ENCODE measurements at places on chromosomes 1 and 21. TPM values are rescaled to one million over a fixed set of nuclear protein-coding genes. Genes with fewer than 3 reads are reported as not detected.

LDLRAD1 gene
- total RNA-seq, result not detected

AADACL4 gene
- total RNA-seq, result not detected

CFHR2 gene
- not detected for total RNA-seq

CRP gene
- not detected for total RNA-seq

RNF186 gene
- not detected for total RNA-seq

PTPRC gene
- total RNA-seq, result 10.6 TPM

MSH4 gene
- 1.6 TPM for total RNA-seq

LCE3E gene
- not detected for total RNA-seq

CD53 gene
- total RNA-seq, result 17.1 TPM

TEX38 gene
- not detected for total RNA-seq

VSIG8 gene
- total RNA-seq, result not detected
